ENCODE measurements at places on chromosomes 16 and 17. TPM values are rescaled to one million over a fixed set of nuclear protein-coding genes. Genes with fewer than 3 reads are reported as not detected.

UBALD2 gene
- 4.3 TPM for polyA plus RNA-seq

CHST4 gene
- not detected for polyA plus RNA-seq

SULT1A4 gene
- polyA plus RNA-seq = 6.7 TPM

GNG13 gene
- not detected for polyA plus RNA-seq

KCTD19 gene
- polyA plus RNA-seq = not detected

RAB11FIP4 gene
- 21.0 TPM for polyA plus RNA-seq

PIK3R5 gene
- polyA plus RNA-seq = 30.7 TPM

PPP1R9B gene
- polyA plus RNA-seq = 4.2 TPM

TAC4 gene
- polyA plus RNA-seq = not detected

CHD9NB gene
- not detected for polyA plus RNA-seq

C17orf58 gene
- polyA plus RNA-seq = 1.6 TPM

CIITA gene
- polyA plus RNA-seq = 173 TPM

CDH1 gene
- polyA plus RNA-seq = not detected

RPH3AL gene
- polyA plus RNA-seq = 13.8 TPM

CACNG4 gene
- polyA plus RNA-seq = not detected

TBC1D3C gene
- polyA plus RNA-seq = not detected

KCNAB3 gene
- polyA plus RNA-seq = 0.51 TPM

HLF gene
- polyA plus RNA-seq = not detected

STX1B gene
- polyA plus RNA-seq = 0.18 TPM

SMIM5 gene
- polyA plus RNA-seq = 0.36 TPM

C1QTNF8 gene
- not detected for polyA plus RNA-seq

TPSG1 gene
- polyA plus RNA-seq = not detected

PKD1 gene
- 7.4 TPM for polyA plus RNA-seq

ABCA6 gene
- polyA plus RNA-seq = 0.80 TPM

MYOCD gene
- polyA plus RNA-seq = not detected

KRTAP4-11 gene
- polyA plus RNA-seq = not detected

MYO15A gene
- 0.48 TPM for polyA plus RNA-seq

PAQR4 gene
- polyA plus RNA-seq = 1.9 TPM

ARSG gene
- polyA plus RNA-seq = 10.6 TPM

DOC2A gene
- polyA plus RNA-seq = not detected

ACBD4 gene
- 17.6 TPM for polyA plus RNA-seq

NPIPB9 gene
- polyA plus RNA-seq = 0.31 TPM

TMED6 gene
- not detected for polyA plus RNA-seq

KRT17 gene
- not detected for polyA plus RNA-seq

CFAP97D1 gene
- not detected for polyA plus RNA-seq

SRRM2 gene
- 159 TPM for polyA plus RNA-seq

ALOX12 gene
- 1.4 TPM for polyA plus RNA-seq

PNPO gene
- polyA plus RNA-seq = 17.4 TPM

Measured in IgD-negative memory B cell (primary cell).